ENCODE measurements at places on chromosomes 7 and 10. TPM values are rescaled to one million over a fixed set of nuclear protein-coding genes. Genes with fewer than 3 reads are reported as not detected.

The IGFBP3 gene
- 92.0 TPM for polyA plus RNA-seq

The TYW1B gene
- 2.5 TPM for polyA plus RNA-seq

The PDK4 gene
- polyA plus RNA-seq: 13.5 TPM

The ZNF22 gene
- 75.8 TPM for polyA plus RNA-seq

The KAZALD1 gene
- polyA plus RNA-seq: 12.5 TPM
